Fibroblast of skin of left quadriceps (primary cell): ENCODE measurements at places on chromosomes 2 and 18.

DNA sequence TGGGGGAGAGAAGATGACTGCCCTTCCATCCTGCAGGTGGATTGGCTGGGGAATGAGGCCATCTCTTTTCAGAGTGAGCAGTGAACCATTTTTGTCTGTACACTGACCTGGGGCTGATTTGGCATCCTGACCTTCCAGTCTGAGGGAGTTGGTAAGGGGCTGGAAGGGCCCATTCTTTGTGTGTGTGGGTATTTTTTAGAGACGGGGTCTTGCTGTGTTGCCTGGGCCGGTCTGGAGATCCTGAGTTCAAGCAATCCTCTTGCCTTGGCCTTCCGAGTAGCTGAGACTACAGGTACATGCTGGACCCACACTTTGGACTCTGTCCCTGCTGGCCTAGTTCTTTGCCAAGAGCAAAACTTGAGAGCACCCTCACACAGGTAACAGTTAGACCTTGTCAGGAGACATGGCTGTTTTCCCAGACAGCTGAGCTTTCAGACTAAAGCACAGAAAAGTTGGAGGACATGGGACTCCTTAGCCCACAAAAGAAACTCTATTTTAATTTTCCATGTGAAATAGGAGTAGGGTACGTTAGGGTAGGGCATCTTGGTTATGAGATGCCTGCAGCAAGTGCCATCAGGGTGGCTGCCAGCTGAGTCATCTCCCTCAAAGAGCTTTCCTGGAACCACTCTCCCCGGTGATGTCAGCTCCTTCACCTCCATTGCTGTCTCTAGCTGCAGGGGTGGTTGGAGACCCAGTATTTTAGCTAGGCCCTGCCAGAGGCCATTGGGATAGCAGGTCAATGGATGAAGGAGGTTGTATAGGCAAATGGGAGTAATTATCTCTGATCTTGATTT, 60.7 kb downstream of the DGKD start:
- DNase-seq, result no peak

DNA sequence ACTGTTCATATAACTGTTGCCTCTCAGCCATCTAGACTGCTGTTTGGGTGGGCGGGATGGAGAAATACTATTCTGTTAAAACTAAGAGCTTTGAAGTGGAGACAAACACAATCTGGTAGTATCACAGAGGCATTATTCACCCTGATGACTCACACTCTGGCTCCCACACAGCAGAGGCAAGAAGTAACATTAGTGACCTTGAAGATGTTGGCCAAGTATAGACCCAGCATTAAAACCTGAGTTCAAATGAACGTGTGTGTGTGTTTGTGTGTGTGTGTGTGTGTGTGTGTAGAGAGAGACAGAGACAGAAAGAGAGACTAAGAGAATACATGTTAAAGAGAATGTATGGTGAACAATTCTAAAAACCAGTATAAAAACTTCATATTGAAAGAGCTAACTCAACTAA, 22.5 kb upstream of the ACVR1 start:
- peak; percentile 71 for DNase-seq

DNA sequence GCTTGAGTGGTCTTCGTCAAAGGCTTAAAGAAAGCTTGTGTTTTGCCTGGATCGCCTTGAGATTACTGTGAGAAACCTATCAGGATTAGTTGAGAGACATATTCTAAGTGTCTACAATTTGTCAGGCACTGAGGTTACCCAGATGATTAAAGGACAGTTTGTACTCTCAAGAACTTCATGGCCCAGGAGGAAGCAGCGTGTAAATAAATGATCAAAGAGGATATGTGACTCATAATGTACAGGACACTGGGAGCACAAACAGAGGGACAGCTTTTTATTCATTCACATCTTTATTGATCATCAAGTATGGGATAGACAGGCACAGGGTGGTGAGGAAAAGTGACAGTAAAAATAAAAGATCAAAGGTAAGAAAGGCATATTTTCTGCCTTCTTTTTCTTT, 152.6 kb upstream of the FSHR start:
- no peak for DNase-seq

DNA sequence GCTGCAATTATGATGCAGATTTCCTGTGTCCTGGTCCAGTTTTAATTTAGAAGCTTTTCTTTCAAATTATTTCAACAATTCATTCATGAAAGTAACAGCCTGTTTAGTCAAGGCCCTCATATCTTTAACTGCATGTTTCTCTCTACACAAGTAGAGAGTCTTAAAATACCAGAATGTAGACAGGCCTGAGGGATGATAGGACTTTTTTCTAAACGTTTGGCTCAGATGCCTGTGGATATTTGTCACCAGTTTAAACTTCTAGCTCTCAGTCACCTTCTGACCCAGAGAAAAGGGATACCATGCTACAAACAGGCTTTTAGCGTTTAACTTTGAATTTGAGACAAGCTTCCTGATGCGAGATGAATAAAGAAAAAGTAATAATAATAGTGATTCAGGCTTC, 15.7 kb downstream of the COL5A2 start:
- DNase-seq, result no peak

DNA sequence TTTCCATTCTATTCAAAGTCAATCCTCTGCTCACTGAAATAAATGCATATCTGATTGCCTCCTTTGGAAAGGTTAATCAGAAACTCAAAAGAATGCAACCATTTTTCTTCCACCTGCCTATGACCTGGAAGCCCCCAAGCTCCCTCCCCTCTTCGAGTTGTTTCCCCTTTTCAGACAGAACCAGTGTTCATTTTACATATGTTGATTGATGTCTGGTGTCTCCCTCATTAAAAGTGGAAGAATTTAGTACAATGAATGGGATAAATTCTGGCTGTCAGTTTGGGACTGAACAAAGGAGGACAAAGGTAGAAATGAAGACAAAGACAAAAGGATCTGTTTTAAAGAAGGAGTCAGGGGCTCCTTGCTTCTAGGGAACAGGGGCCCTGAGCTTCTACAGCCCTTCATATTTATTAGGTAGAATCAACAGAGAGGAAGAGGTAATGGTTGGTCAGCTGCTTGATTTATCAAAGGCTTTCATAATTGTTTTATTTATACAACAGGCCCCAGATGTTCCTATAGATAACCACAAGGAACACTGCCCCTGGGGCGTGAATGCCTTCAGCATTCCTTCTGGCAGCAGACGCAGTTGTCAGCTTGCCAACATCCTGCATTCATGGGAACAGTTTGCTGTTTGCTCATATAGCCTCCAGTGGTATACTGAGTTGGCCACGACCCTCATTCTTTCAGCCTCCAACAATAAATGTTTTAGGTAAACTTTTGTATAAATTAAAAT, 949.8 kb upstream of the LRATD1 start:
- peak; percentile 13 for DNase-seq

GRCh38 chr2:64609227-64609941, 44.3 kb downstream of the SERTAD2 start:
- DNase-seq, result no peak

- no peak for DNase-seq
These were observed 36.2 kb downstream of the NGEF start for GRCh38 chr2:232976666-232977437.

GRCh38 chr18:7056026-7056425, 61.6 kb downstream of the LAMA1 start:
- DNase-seq, result no peak

DNA sequence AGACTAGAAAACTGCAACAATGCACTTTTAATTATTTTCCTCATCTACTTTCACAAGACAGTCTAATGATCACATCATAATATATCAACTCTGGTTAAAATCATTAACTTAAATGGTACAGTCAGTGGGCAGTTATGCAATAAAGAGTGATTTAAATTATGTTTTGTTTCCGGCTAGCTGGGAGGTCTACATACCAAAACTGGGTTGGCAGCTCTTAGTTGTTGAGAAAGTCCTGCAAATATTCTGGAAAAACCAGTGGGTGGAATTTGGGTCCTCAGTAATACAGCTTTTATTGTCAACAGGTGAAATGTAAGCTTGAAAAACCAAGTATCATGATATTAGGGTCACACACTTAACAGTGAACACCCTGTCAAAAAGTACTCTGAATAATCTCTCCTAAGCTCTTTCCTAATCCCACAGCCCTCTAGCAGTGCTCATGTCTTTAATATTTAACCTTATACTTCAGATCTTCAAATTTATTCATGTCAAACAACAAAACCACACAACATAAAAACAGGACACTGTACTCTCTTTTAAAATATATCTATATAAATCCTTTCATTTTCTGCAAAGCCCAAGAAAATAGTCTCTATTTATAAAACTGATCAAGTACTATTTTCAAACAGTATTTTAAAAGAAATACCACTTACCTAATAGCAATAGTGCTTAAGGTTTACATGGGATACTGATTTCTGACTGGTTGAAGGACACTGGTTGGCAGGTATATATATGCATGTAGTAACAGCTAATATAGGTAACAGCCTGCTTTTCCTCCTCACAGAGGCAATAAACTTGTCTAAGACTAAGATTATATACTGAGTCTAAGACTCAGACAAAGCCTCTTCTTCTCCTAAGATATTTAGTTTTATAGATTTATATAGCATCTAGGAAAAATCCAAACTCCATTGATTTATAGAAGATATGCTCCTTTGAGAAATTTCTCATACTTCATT, 103.8 kb downstream of the GAREM1 start:
- peak; percentile 45 for DNase-seq
